ENCODE measurements at places on chromosomes 5 and 9. TPM values are rescaled to one million over a fixed set of nuclear protein-coding genes. Genes with fewer than 3 reads are reported as not detected.
A peak's percentile ranks its signal among the peaks of the same experiment; 100 is the strongest.

GRCh38 chr5:1959725-1960581 lies 77.2 kb upstream of the IRX4 start:
- H3K27ac ChIP-seq, result no peak overlapping the region
- no peak overlapping the region for H3K4me3 ChIP-seq
- H3K27me3 ChIP-seq, result peaks cover 27% of the 10 kb centered on the region
- DNase-seq, result no peak
- no peaks in the 10 kb centered on the region for H3K36me3 ChIP-seq

- no peak overlapping the region for H3K4me3 ChIP-seq
- no peak overlapping the region for H3K27ac ChIP-seq
- H3K36me3 ChIP-seq, result no peaks in the 10 kb centered on the region
- DNase-seq, result no peak
- no peaks in the 10 kb centered on the region for H3K4me1 ChIP-seq
These were observed 130.2 kb upstream of the IRX4 start for GRCh38 chr5:2012885-2013284.

GRCh38 chr5:72107901-72108201 lies 576 bp downstream of the MAP1B start:
- peak overlapping the region; percentile 48 for H3K27ac ChIP-seq
- no peaks in the 10 kb centered on the region for H3K4me1 ChIP-seq
- DNase-seq, result peak; percentile 43
- H3K36me3 ChIP-seq, result peaks cover 29% of the 10 kb centered on the region
- peaks cover 31% of the 10 kb centered on the region for H3K27me3 ChIP-seq
- H3K4me3 ChIP-seq, result peak overlapping the region; percentile 94

The ZBTB5 gene
- 5.3 TPM for total RNA-seq

DNA sequence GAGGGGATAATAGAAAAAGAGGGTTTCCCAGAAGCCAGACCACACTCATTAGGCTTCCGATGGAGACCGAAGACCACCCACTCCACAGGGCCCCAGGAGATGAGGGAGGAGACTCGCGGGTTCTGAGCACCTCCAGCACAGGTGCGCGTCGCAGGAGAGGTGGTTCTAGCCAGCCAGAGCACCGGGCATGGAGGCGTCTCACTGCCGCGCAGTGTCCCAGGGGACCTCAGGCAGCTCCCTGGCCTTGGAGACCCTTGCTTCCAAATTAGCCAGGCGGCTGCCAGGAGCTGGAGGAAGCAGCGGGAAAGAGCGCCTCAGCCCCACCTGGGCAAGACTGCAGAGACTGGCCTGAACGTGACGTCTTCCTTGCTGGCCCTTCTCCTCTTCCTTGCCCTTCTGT lies 115.4 kb upstream of the FBXL7 start:
- no peak overlapping the region for H3K4me3 ChIP-seq
- H3K4me1 ChIP-seq, result no peaks in the 10 kb centered on the region
- no peak overlapping the region for H3K27ac ChIP-seq
- no peaks in the 10 kb centered on the region for H3K36me3 ChIP-seq

The ITK gene
- not detected for total RNA-seq

- H3K27me3 ChIP-seq, result no peaks in the 10 kb centered on the region
- H3K36me3 ChIP-seq, result no peaks in the 10 kb centered on the region
- no peak overlapping the region for H3K27ac ChIP-seq
- H3K4me3 ChIP-seq, result no peak overlapping the region
- no peak for DNase-seq
- H3K4me1 ChIP-seq, result peaks cover 9% of the 10 kb centered on the region
These were observed 439.9 kb upstream of the CHD1 start for GRCh38 chr5:99368726-99369125.

GRCh38 chr9:12954441-12954840 lies 179.6 kb downstream of the LURAP1L start:
- H3K4me3 ChIP-seq, result no peak overlapping the region
- H3K27ac ChIP-seq, result no peak overlapping the region
- no peak for DNase-seq
- no peaks in the 10 kb centered on the region for H3K27me3 ChIP-seq

The RMRP gene
- 8,471 TPM for total RNA-seq

The TAF11L5 gene
- not detected for total RNA-seq

- no peak overlapping the region for H3K4me3 ChIP-seq
- no peak overlapping the region for H3K27ac ChIP-seq
- H3K36me3 ChIP-seq, result no peaks in the 10 kb centered on the region
- DNase-seq, result peak; percentile 54
- no peaks in the 10 kb centered on the region for H3K27me3 ChIP-seq
These were observed 2257.5 kb upstream of the C9orf72 start for GRCh38 chr9:29830821-29831220.

DNA sequence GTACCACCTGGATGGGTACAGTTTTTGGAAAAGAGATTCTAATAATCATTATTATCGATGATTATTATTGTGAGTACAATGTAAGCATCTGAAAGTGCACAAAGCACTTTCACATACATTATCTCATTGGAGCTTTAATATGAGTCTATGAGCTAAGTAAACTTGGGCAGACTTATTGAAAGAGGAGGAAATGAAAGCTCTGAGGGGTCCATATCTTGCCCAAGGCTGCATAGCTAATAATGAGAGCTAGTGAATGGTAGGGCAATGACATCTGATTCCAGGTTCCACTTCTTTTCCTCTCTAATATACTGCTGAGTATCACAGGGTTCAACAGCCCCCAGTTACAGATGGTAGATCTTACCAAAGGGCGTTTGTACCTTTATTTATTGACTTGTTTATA lies 26.1 kb downstream of the TIMD4 start:
- no peaks in the 10 kb centered on the region for H3K27me3 ChIP-seq
- no peak overlapping the region for H3K27ac ChIP-seq
- H3K4me1 ChIP-seq, result peaks cover 9% of the 10 kb centered on the region

DNA sequence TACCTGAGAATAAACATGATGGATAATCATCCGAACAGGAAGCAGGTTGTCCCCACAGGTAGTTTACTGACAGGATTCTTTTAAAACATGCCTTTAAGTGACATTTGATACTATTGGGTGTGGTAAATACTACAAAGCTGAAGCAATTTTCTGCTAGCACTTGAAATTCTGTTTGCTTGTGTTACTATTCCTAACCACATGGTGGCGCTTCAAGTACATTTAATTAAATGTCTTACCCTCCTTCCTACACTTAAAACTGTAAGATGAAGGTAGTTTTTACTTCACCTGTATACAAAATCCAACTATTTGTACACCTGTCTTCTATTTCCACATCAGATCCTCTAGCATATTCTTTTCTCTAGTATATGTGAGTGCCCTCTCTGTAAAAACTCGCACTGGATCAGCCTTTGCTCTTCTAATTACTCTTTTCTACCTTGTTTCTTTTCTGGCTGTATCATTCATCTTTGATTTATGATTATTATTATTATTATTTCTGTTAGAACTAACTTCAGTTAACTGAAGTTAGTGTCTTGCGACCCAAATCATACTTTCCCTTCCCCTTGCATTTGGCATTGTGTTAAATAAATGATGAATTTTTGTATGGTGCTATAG lies 18.4 kb downstream of the SLC25A46 start:
- no peaks in the 10 kb centered on the region for H3K27me3 ChIP-seq
- DNase-seq, result peak; percentile 46
- no peak overlapping the region for H3K27ac ChIP-seq
- no peak overlapping the region for H3K4me3 ChIP-seq
- H3K4me1 ChIP-seq, result no peaks in the 10 kb centered on the region

The ANKRD31 gene
- total RNA-seq, result 1.5 TPM

The SLC24A2 gene
- not detected for total RNA-seq

The ZNF79 gene
- total RNA-seq, result 7.0 TPM

The PCDHB15 gene
- total RNA-seq, result 1.1 TPM

The CDC25C gene
- 14.9 TPM for total RNA-seq

The GCNT1 gene
- 7.9 TPM for total RNA-seq

DNA sequence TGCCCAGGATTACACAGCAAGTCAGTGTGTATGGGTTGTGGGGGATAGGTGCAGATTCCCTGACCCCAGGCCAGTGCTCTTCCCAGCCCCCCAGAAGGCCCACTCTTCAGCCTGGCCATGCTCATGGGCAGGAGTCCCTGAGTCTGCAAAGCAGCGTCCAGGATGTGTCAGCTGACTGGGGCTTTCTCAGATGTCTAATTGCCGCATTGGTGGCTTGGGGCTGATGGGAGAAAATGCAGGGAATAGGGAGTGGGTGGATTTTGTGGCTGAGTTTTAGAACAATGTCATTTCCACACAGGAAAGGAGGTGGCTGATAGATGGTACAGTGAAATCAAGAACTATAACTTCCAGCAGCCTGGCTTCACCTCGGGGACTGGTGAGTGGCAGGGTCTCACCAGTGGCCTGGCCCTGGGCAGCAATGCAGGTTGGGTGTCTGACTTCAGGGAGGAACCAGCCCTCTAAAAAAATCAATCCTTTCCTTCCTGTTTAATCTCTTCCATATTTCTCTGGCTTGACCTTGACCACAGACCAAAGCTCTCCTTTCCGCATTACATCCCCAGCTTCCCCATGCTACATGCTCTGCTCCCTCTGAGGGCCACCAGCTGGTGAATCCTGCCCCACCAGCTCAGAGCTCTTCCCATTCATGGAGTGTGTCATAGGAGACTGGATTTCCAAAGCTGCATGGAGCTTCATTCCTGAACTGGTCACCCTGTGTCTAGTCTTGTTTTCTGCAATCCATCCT lies 14.2 kb downstream of the GLIPR2 start:
- no peak overlapping the region for H3K27ac ChIP-seq
- peaks cover 4% of the 10 kb centered on the region for H3K27me3 ChIP-seq
- H3K4me1 ChIP-seq, result peaks cover 8% of the 10 kb centered on the region
- H3K36me3 ChIP-seq, result no peaks in the 10 kb centered on the region
- no peak overlapping the region for H3K4me3 ChIP-seq

GRCh38 chr9:6956879-6957278 lies 199.1 kb downstream of the KDM4C start:
- H3K27me3 ChIP-seq, result no peaks in the 10 kb centered on the region
- DNase-seq, result no peak
- H3K4me3 ChIP-seq, result no peak overlapping the region
- H3K27ac ChIP-seq, result no peak overlapping the region

DNA sequence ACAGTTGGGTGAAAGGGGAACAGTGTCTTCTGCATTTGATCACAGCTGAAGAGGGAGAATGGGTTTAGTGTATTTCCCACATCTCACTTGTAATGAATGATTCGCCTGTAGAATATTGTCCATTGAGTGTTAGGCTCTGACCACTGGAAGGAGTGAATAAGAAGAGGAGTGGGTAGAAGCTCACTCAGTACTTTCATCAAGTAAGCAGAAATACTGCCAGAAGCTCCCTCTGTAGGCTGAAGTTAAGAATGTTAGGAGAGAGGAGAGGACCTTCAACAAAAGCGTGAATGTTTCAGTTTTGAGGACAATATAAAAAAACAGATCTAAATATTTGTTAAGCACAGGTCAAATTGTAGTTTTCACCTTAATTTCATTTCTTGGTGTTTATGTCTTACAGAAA lies 27.5 kb downstream of the FSD1L start:
- no peaks in the 10 kb centered on the region for H3K4me1 ChIP-seq
- no peak overlapping the region for H3K4me3 ChIP-seq
- H3K27ac ChIP-seq, result no peak overlapping the region
- no peak for DNase-seq
- H3K36me3 ChIP-seq, result no peaks in the 10 kb centered on the region
- no peaks in the 10 kb centered on the region for H3K27me3 ChIP-seq

- no peak overlapping the region for H3K4me3 ChIP-seq
- H3K4me1 ChIP-seq, result peaks cover 17% of the 10 kb centered on the region
- no peak overlapping the region for H3K27ac ChIP-seq
These were observed 44.5 kb downstream of the SPRY4 start for GRCh38 chr5:142280066-142281007.

DNA sequence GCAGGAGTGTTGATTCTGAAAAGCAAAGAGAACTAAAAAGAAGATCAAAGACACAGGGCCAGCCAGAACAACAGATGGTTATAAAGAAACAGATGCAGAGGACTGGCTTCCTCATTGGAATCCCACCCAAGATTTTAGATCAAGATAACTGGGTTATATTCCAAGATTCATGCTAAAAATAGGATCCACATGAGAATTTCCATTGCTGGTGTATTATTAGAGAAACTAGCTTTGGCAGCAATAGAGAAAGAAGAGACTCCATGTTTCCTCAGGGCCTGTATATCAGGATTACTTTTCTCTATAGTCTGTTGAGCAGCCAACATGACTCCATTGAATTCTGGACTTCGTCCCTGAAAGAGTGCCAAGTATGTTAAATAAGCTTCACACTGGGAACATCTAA lies 367.3 kb downstream of the TUSC1 start:
- DNase-seq, result no peak
- no peaks in the 10 kb centered on the region for H3K27me3 ChIP-seq
- no peak overlapping the region for H3K4me3 ChIP-seq
- no peak overlapping the region for H3K27ac ChIP-seq
- no peaks in the 10 kb centered on the region for H3K36me3 ChIP-seq

GRCh38 chr9:112180387-112180881 lies 5.3 kb upstream of the SUSD1 start:
- peaks cover 12% of the 10 kb centered on the region for H3K36me3 ChIP-seq
- H3K27ac ChIP-seq, result no peak overlapping the region
- H3K27me3 ChIP-seq, result no peaks in the 10 kb centered on the region
- no peak overlapping the region for H3K4me3 ChIP-seq

The LCN1 gene
- total RNA-seq, result not detected

DNA sequence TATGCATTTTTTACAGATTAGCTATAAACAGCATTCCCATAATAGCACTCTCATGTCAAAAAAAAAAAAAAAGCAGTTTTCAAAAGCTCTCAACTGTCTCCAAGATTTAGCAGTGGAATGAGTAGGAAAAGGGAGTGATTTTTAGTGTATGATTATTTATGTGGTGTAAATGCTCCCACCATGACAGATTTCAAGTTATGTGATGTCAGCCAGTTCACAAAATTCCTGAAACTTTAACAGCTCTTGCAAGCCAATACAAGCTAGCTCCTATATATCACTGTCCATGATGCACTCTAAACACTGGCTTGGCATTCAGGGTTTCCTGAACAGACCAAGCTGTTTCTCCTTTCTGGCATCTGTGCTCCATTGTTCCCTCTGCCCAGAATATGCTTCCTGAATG lies 7.9 kb upstream of the ANKDD1B start:
- peaks cover 9% of the 10 kb centered on the region for H3K4me1 ChIP-seq
- H3K4me3 ChIP-seq, result no peak overlapping the region
- no peak overlapping the region for H3K27ac ChIP-seq
- H3K27me3 ChIP-seq, result no peaks in the 10 kb centered on the region
- DNase-seq, result no peak

The SLC27A6 gene
- not detected for total RNA-seq

DNA sequence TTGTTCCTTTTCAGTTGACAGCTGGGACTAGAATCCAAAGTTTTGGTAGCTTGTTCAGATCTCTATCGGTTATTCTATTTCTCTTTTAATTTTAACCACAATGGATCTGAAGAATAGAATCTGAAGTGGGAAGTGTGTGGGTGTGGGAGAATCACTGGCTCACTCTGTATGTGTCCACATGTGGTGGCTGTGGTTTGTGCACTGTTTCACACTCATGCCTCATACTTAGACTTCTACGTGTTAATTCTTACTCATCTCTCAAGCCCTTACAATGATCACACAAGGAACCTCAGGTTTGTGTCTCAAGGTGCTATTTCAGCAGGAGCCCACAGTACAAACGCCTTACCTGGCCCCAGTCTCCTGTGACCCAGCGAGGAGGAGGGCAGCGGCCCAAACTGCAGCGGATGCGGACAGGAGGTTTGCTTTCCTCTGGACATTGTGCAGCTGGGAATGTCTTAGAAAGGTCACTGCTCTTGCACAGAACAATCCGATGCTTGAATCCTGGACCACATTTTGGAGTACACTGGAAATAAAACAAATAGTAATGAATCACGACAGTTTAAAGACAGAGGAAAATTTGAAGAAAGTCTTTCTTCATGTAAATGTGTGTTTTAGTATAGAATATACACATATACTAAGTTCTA lies 309.1 kb downstream of the ADAMTS6 start:
- no peak overlapping the region for H3K4me3 ChIP-seq
- H3K4me1 ChIP-seq, result no peaks in the 10 kb centered on the region
- H3K27me3 ChIP-seq, result no peaks in the 10 kb centered on the region
- DNase-seq, result no peak
- no peak overlapping the region for H3K27ac ChIP-seq
- no peaks in the 10 kb centered on the region for H3K36me3 ChIP-seq

Data from Calu3 (cell line).